PC-9 (cell line): ENCODE measurements at places on chromosomes 4 and X. TPM values are rescaled to one million over a fixed set of nuclear protein-coding genes. Genes with fewer than 3 reads are reported as not detected.
A peak's percentile ranks its signal among the peaks of the same experiment; 100 is the strongest.

The CT45A3 gene
- not detected in 2 replicates for total RNA-seq

The CC2D2A gene
- 6.9 and 7.0 TPM in 2 replicates for total RNA-seq

The ERAS gene
- total RNA-seq, result 0.50 TPM in 1 of 2 replicates, not detected in the other

The SHISA3 gene
- not detected in 2 replicates for total RNA-seq

The ACE2 gene
- 1.9 and 3.4 TPM in 2 replicates for total RNA-seq

The ATOH1 gene
- not detected in 2 replicates for total RNA-seq

The STS gene
- total RNA-seq, result 2.2 and 3.3 TPM in 2 replicates

DNA sequence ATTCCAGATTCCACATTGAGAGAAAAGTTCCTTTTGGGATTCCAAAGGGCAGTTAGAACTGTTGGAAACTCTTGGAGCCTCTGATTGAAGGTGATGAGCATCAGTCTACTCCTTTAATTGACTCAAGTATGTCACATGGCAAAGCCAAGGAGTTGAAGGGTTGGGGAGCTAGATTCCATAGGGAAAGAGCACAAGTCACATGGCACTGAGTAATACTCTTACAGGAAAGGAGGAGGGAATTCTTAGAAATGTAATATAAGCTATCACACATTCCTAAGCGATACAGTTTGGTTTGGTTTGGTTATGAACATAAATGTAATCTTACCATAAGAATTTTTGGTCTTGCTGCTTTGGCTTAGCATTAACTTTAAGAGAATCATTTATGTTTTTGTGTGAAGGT lies 15.7 kb downstream of the SPCS3 start:
- no peak overlapping the region for H3K4me3 ChIP-seq
- no peaks in the 10 kb centered on the region for H3K27me3 ChIP-seq
- H3K36me3 ChIP-seq, result no peaks in the 10 kb centered on the region
- DNase-seq, result no peak

- H3K36me3 ChIP-seq, result no peaks in the 10 kb centered on the region
- DNase-seq, result peak; percentile 71
- H3K27ac ChIP-seq, result peak overlapping the region; percentile 47
- no peaks in the 10 kb centered on the region for H3K27me3 ChIP-seq
- H3K4me3 ChIP-seq, result no peak overlapping the region
Observed at GRCh38 chr4:101981756-101982155, 191.2 kb downstream of the BANK1 start.

DNA sequence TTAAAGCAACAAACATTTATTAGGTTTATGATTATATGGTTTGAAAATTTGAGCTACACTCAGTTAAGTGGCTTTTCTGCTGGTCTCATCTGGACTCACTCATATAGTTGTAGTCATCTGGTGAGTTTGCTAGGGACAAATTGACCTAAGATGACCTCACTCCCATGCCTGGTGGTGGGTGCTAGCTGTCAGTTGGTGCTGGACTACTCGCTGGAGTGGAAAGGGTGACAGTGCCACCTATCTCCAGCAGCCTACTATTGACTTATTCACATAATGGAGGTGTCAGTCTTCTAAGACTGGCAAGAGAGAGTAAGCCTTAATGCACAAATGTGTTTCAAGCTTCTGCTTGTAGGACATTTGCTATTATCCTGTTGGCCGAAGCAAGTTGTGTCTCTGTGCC lies 88.2 kb downstream of the TASL start:
- H3K27me3 ChIP-seq, result no peaks in the 10 kb centered on the region
- H3K4me3 ChIP-seq, result no peak overlapping the region
- H3K27ac ChIP-seq, result no peak overlapping the region
- no peaks in the 10 kb centered on the region for H3K4me1 ChIP-seq
- no peaks in the 10 kb centered on the region for H3K36me3 ChIP-seq
- DNase-seq, result peak; percentile 13

DNA sequence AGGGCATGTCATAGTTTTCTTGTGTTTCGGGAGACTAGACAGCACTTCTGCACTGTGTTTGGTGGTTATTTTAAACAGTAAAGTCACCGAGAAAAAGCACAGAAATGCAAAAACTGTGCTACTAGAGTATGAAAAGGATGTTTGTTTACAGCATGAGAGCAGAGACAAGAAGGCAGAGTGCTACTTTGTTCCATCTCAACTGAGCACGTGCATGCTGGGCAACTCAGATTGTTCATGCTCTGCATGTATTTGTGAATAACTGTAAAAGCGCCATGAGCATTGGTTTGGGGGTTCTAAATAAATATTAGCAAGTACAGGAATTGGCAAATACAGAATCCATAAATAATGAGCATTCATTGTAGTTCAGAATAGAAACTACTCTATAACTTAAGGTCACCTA lies 7.4 kb downstream of the EVC start:
- no peaks in the 10 kb centered on the region for H3K27me3 ChIP-seq
- no peak overlapping the region for H3K4me3 ChIP-seq
- H3K36me3 ChIP-seq, result no peaks in the 10 kb centered on the region
- no peak overlapping the region for H3K27ac ChIP-seq
- no peaks in the 10 kb centered on the region for H3K4me1 ChIP-seq

GRCh38 chr4:157315968-157316367 lies 95.4 kb downstream of the GRIA2 start:
- H3K27ac ChIP-seq, result no peak overlapping the region
- no peak for DNase-seq
- no peaks in the 10 kb centered on the region for H3K27me3 ChIP-seq
- H3K36me3 ChIP-seq, result no peaks in the 10 kb centered on the region
- no peak overlapping the region for H3K4me3 ChIP-seq

GRCh38 chrX:115499112-115499805 lies 61.7 kb upstream of the PLS3 start:
- H3K36me3 ChIP-seq, result no peaks in the 10 kb centered on the region
- H3K4me3 ChIP-seq, result no peak overlapping the region
- no peak for DNase-seq

- no peak for DNase-seq
- peaks cover 23% of the 10 kb centered on the region for H3K4me1 ChIP-seq
- peaks cover 6% of the 10 kb centered on the region; the same call in 1 of the 2 replicates for H3K36me3 ChIP-seq
- no peak overlapping the region for H3K4me3 ChIP-seq
Observed at GRCh38 chr4:41587286-41587685, 49.3 kb downstream of the LIMCH1 start.

- H3K36me3 ChIP-seq, result no peaks in the 10 kb centered on the region
- H3K27ac ChIP-seq, result no peak overlapping the region
- peaks cover 31% of the 10 kb centered on the region for H3K4me1 ChIP-seq
- no peak for DNase-seq
- H3K27me3 ChIP-seq, result no peaks in the 10 kb centered on the region
Observed at GRCh38 chrX:69156638-69157037, 8.6 kb downstream of the PJA1 start.

DNA sequence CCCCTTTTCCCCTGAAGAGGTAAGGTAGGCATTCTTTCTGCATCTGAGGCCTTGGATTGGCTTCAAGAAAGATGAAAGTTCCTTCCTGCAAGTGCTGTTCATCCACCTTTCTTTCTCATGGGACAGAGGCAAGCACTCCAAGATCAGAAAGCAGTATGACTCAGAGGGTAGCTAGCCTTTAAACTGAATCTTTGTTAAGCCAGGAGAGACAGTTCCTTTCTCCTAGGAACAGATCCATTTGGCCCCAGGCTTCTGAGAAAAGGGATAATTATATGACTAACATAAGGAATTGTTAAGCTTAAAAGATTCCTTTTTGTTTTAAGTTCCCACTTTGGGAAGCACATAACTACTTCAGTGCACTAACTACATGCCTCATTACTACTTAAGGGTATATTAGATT lies 192.0 kb downstream of the PPP3CA start:
- H3K36me3 ChIP-seq, result no peaks in the 10 kb centered on the region
- H3K27ac ChIP-seq, result no peak overlapping the region
- DNase-seq, result no peak
- H3K27me3 ChIP-seq, result no peaks in the 10 kb centered on the region
- no peak overlapping the region for H3K4me3 ChIP-seq

DNA sequence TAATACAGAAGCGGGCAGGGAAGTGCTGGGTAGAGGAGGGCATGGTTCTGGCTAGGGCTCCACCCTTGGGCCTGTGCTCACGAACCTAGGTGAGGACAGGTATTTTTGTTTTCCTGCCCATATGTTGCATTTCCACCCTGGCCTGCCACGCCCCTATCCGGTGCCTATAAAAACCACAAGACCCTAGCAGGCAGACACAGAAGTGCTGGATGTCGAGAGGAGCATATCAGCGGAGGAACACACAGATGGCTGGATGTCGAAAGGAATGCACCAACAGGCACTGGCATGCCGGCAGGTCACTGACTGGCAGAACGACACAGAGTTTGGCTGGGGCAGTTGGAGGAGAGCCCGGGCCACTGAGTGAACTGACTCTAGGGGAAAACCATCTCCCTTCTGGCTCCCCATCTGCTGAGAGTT lies 316.6 kb upstream of the BOD1L1 start:
- no peaks in the 10 kb centered on the region for H3K4me1 ChIP-seq
- H3K27ac ChIP-seq, result no peak overlapping the region
- H3K4me3 ChIP-seq, result no peak overlapping the region
- H3K36me3 ChIP-seq, result no peaks in the 10 kb centered on the region
- no peak for DNase-seq

DNA sequence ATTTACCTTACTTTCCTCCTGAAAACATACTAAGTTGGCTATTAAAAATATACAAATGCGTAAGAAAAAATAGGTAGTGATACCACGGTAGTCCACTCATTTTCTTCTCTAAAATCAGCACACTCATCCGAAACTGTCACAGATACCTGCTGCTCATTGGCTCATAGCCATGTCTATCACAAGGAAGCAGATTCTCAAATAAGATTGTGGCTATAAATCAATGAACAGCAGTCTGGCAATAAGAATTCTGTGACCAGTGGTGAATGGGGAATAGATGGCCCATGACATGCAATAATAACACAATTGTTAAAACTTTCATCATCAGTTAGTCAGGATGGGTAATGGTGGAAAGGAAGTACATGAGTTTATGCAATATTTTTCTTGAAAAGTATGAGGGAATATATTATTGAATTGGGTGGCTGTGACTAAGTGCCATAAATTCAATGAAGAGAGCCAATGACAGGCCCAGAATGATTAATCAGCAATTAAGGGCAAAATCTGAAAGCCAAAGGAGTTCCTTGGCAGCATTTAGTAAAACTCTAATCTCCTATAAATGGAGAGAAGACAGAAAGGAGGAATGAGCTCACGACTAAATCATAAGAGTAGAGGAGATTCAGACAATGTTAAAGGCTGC lies 202.3 kb upstream of the NEIL3 start:
- no peaks in the 10 kb centered on the region for H3K27me3 ChIP-seq
- DNase-seq, result no peak
- no peaks in the 10 kb centered on the region for H3K36me3 ChIP-seq
- H3K4me1 ChIP-seq, result no peaks in the 10 kb centered on the region
- no peak overlapping the region for H3K27ac ChIP-seq

- H3K27ac ChIP-seq, result no peak overlapping the region
- no peaks in the 10 kb centered on the region for H3K4me1 ChIP-seq
- no peaks in the 10 kb centered on the region for H3K36me3 ChIP-seq
- H3K27me3 ChIP-seq, result no peaks in the 10 kb centered on the region
Observed at GRCh38 chr4:5488413-5488812, 219.9 kb downstream of the EVC2 start.

GRCh38 chr4:99593781-99594641 lies 19.4 kb downstream of the MTTP start:
- no peaks in the 10 kb centered on the region for H3K36me3 ChIP-seq
- H3K4me3 ChIP-seq, result no peak overlapping the region
- H3K27ac ChIP-seq, result no peak overlapping the region
- no peaks in the 10 kb centered on the region for H3K4me1 ChIP-seq
- H3K27me3 ChIP-seq, result no peaks in the 10 kb centered on the region

DNA sequence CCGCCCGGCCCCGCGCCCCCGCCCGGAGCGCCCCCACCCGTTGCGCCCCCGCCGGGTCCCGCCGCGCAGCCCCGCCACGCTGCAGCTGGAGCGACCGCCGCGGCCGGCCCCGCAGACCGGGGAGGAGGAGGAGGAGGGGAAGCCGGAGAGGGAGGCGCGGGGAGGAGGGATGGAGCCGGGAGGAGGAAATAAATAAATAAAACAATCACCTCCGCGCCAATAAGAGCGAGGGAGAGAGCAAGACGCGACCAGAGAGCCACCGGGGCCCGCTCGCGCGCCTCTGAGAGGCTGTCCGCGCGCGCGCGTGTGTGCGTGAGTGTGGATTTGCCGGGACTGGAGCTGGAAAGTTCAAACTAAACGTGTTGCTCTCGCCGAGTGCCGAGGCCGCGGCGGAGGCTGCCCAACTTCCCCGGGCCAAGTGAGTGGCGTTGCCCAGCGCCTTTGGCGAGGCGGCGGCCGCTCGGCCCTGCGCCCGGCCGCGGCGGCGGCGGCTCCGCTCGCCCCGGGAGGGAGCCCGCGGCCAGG lies 2184.4 kb upstream of the TENM3 start:
- no peaks in the 10 kb centered on the region for H3K36me3 ChIP-seq
- no peak overlapping the region for H3K27ac ChIP-seq
- peaks cover 41% of the 10 kb centered on the region for H3K27me3 ChIP-seq
- peak; percentile 30 for DNase-seq
- H3K4me1 ChIP-seq, result 0 out of 2 replicates have a peak, but pooled peaks cover 5% of the 10 kb centered on the region

GRCh38 chr4:123867910-123868587 lies 471.5 kb downstream of the SPRY1 start:
- H3K36me3 ChIP-seq, result no peaks in the 10 kb centered on the region
- H3K27me3 ChIP-seq, result no peaks in the 10 kb centered on the region
- H3K27ac ChIP-seq, result no peak overlapping the region
- no peak overlapping the region for H3K4me3 ChIP-seq

DNA sequence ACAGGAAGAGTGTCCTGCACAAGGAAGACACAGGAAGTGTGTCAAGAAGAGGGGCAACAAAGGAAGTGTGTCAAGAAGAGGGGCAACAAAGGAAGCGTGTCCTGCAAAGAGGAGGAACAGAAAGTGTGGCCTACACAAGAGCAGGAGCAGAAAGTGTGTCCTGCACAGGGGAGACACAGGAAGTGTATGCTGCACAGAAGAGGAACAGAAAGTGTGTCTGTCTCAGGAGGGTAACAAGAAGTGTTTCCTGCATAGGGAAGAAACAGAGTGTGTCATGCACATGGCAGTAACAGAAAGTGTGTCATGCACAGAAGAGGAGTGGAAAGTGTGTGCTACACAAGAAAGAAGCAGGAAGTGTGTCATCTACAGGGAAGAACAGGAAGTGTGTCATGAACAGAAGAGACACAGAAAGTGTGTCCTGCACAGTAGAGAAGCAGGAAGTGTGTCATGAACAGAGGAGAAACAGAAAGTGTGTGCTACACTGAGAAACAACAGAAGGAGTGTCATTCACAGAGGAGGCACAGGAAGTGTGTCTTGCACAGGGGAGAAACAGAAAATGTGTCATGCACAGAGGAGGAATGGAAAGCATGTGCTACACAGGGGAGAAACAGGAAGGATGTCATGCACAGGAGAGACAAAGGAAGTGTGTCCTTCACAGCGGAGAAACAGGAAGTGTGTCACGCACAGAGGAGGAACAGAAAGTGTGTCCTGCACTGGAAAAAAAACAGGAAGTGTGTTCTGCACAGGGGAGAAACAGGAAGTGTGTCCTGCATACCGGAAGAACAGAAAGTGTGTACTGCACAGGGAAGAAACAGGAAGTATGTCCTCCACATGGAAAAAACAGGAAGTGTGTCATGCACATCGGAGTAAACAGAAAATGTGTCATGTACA lies 526.4 kb upstream of the PRKX start:
- H3K27me3 ChIP-seq, result no peaks in the 10 kb centered on the region
- H3K27ac ChIP-seq, result no peak overlapping the region
- H3K4me3 ChIP-seq, result no peak overlapping the region
- no peaks in the 10 kb centered on the region for H3K4me1 ChIP-seq
- H3K36me3 ChIP-seq, result no peaks in the 10 kb centered on the region

GRCh38 chr4:14800977-14801376 lies 201.3 kb upstream of the CPEB2 start:
- H3K27me3 ChIP-seq, result no peaks in the 10 kb centered on the region
- DNase-seq, result no peak
- H3K4me1 ChIP-seq, result no peaks in the 10 kb centered on the region
